ENCODE measurements at places on chromosomes 6 and 20.

GRCh38 chr6:23137611-23138010, 568.2 kb downstream of the HDGFL1 start:
- DNase-seq: no peak

GRCh38 chr6:84707171-84707570, 57.2 kb downstream of the TBX18 start:
- DNase-seq: no peak

GRCh38 chr6:137846772-137847313, 20.2 kb upstream of the TNFAIP3 start:
- no peak for DNase-seq

- no peak for DNase-seq
These were observed 93.6 kb upstream of the CNKSR3 start for GRCh38 chr6:154604119-154604518.

DNA sequence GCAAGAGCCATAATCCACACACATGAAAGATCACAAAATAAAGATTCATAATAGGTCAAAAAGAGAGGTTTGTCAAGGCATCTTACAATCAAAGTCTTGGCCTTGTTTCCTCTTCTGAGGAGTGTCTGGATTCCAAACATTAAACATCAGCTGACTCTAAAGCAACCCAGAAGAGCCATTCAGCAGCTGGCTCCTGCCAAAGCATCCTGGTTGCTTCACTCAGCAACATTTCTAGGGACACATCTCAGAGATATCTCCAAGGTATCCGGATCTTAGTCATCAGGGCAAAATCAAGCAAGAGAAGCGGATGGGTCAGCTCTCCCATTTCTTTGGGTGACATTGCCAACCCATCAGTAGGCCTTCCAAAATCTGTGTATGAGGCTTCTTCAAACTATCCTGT, 139.6 kb downstream of the KIF6 start:
- DNase-seq: no peak

DNA sequence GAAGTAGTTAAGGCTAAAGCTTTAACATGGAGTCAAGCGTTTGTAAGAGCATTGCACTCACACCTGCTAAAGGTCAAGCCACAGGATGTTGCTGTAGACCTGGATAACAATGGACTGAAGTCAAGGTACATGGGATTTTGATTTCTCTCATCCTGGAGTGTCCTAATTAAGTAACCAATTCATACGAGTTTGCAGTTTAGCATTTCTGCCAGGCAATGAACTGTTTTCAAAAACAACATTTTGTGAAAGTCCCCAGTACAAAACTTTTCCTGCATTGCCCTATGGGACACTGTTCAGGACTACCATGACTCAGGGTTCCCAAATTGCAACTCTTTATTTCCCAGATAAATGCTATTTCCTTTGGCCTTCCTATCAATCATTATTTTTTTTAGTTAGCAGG, 17.4 kb upstream of the SIRPB1 start:
- no peak for DNase-seq

GRCh38 chr6:5592886-5593519, 331.7 kb downstream of the FARS2 start:
- no peak for DNase-seq

DNA sequence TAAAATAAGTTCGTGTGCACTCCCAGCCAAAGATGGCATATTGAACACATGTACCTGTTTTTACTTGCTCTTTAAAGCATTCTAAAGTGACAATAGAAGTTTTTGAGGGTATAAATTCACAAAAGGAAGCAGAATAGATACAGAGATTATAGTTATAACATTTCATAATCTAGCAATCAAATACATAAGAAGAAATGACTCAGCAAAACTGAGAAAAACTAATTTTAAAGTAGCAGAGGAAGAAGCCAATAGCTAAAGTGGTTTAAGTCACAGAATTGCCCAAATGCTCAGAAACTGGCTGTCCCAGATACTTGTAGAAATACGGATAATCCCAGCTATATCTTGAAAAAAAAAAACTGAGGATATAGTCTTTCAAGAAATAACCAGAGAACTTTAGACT, 49.2 kb upstream of the TBC1D32 start:
- no peak for DNase-seq

GRCh38 chr6:143936778-143937667, 71.0 kb downstream of the PLAGL1 start:
- no peak for DNase-seq

DNA sequence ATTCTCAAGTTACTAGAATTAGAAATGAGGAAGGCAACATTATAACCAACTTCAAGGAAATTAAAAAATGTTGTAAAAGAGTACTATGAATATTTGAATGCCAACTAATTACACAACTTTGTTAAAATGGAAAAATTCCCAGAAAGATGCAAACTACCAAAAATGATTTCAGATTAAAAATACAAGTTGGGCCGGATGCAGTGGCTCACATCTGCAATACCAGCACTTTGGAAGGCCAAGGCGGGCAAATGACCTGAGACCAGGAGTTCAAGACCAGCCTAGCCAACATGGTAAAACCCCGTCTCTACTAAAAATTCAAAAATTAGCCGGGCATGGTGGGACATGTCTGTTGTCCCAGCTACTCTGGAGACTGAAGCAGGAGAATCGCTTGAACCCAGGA, 874.2 kb upstream of the GJE1 start:
- DNase-seq: no peak

DNA sequence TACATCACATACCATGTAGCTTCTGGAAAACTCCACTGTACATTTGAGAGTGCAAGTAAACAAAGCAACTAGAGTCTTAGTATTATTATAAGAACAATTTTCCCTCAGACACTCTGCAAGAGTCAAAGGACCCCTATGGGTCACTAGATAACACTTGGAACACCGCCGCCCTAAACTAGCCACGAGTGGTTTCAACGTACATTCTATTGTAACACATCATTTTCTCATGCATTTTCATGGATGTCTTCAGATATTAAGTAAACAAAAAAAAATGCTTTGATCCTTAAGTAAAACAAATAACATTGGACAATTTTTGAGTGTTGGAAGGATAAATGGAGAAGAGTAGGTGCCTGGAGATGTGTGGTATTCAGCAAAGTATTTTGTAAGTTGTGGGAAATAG, 3.2 kb upstream of the RNF146 start:
- DNase-seq: no peak

- DNase-seq: no peak
These were observed 64.5 kb downstream of the JAG1 start for GRCh38 chr20:10609276-10609675.

GRCh38 chr6:11437824-11438459, 99.6 kb upstream of the TMEM170B start:
- DNase-seq: no peak

- DNase-seq: no peak
These were observed 36.7 kb downstream of the EBF4 start for GRCh38 chr20:2729251-2729713.

GRCh38 chr20:25508083-25508770, 77.1 kb downstream of the NINL start:
- DNase-seq: no peak

GRCh38 chr6:14638906-14639761, 521.6 kb downstream of the CD83 start:
- DNase-seq: no peak

- DNase-seq: no peak
These were observed 122.6 kb upstream of the ID4 start for GRCh38 chr6:19714434-19715166.

DNA sequence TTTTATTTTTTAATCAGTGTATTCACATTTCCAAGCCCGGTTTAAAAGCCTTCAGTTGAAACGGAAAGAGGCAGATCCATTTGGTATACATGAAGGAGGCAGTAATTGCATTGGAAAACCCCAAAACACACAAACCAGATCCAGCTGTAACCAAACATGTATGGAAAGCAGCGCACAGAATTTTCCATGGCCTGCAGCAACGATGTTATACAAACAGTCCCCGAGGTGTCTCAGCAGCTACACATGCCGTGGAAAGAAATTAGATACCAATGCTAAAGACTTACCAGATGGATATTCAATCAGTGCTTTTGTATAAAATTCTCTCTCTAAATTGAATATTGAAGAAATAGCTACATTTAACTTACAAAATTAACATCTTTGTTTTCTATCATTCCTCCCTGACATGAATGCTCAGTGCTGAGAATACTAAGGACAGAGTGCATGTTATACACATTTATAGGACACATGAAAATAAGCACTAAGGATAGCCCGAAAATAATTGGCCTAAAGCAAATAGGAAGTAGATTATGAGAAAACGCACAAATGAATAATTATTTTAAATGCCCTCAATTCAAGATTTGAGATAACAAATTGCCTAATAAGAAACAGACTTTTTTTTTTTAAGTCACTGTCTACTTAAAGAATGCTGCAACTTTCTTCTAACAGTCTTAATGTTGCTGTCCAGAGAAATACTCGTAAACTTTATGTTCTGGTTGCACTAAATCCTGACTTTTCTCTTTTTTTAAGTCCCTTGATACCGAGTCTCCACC, 713.1 kb downstream of the HDGFL1 start:
- no peak for DNase-seq

GRCh38 chr6:53528107-53528506, 16.8 kb downstream of the GCLC start:
- DNase-seq: no peak

DNA sequence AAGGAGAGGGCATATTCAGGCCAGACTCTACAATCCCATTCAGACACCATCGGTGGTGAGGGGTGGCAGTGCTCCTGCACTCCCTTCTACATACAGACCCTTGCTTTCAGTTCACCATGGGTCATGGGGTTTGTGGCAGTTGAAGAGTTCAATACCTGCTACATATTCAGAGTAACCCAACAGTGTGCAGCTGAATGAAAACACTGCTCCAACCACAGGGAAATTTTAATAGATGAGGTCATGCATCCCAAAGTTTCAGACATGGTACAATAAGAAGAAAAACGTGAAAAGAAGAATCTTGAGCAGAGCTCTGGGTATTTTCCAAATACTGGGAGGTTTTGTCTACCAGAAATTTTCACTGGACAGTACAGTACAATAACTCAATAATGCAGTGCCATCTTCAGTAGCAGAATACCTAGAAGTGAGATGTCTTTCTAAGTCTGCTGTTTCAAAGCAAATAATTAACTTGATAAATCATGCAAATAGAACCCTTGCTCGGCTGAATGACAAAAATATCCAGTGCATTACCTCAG, 162.1 kb downstream of the PTPRK start:
- no peak for DNase-seq

GRCh38 chr20:17969278-17969883, 563 bp downstream of the MGME1 start:
- DNase-seq: peak; percentile 60

DNA sequence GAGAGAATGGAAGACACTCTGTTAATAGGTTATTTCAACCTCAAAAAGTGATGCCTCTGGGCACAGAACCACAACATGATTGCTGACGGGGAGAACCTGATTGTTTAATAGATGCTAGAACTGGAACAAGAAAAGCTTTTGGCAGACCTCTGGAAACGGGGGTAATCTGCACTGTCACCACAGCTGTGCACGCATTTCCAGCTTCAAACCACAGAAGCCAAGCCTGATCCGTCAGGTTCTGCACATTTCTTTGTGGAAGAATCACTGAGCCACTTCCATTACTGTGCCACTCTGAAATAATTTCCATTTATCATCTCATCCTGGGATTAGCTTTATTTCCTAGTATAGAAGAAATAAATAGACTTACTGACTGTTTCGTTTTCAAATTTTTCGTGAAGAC, 309.3 kb downstream of the FARS2 start:
- DNase-seq: no peak

DNA sequence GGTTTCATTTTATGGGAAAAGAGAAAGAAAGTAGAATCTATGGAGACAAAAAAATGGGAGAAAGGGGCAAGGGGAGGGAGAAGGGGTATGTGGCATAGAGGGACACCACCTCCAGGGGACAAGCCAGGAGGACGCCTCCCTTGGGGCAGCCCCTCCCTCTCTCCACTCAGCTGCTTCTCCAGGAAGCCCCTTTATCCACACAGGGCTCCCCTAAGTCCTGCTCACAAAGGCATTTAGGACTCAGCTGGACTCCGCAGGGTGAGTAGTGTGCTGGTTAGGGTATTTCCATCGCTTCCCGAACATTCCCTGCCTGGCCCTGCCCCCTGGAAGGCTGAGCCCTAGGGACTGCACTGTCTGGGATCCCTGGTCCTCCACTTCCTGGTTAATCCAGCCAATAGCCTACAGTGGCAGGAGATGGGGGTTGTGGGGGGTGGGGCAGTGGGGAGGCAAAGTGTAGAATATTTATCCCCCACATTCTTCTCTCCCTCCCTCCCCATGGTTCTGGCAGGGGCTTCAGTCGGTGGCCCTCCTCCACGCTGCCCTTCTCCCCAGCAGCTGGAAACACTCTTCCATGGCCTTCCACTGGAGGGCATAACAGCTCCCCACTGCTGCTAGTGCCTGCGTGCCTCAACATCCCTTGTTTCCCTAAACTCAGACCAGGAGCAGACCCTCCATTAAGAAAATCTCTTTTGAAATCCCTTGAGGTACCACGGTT, 84.8 kb downstream of the SNX5 start:
- DNase-seq: no peak

GRCh38 chr6:167676666-167677421, 149.9 kb upstream of the AFDN start:
- no peak for DNase-seq

GRCh38 chr20:63055575-63056235, 48.9 kb upstream of the BHLHE23 start:
- DNase-seq: no peak

GRCh38 chr20:41905199-41905598, 287.0 kb upstream of the CHD6 start:
- DNase-seq: no peak

GRCh38 chr6:10534419-10534762, 13.2 kb downstream of the GCNT2 start:
- no peak for DNase-seq

DNA sequence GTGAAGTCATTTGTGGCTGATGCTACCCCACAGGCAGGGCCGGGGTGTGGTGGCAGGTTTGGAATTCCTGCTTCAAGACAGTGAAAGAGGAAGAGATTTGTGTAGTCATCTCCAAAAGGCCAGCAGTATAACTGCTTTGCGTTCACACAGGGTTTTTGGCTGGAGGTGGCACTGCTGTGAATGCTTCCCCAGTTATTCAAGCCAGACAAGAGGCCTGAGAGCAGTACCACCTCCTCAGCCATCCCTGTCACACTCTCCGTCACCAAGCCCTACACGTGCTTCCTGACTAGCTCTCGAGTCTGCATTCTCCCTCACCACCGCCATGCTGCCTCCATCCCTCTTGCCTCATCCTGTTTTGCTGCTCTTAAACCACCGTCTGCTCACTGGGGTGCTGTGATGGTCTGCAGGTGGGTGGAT, 23.9 kb downstream of the ARMC2 start:
- no peak for DNase-seq

- DNase-seq: no peak
These were observed 469.3 kb downstream of the CDH26 start for GRCh38 chr20:60427516-60427915.

- DNase-seq: no peak
These were observed 39.4 kb downstream of the SLC9A8 start for GRCh38 chr20:49851991-49852390.

- no peak for DNase-seq
These were observed 50.9 kb upstream of the TAB2 start for GRCh38 chr6:149266659-149267058.

DNA sequence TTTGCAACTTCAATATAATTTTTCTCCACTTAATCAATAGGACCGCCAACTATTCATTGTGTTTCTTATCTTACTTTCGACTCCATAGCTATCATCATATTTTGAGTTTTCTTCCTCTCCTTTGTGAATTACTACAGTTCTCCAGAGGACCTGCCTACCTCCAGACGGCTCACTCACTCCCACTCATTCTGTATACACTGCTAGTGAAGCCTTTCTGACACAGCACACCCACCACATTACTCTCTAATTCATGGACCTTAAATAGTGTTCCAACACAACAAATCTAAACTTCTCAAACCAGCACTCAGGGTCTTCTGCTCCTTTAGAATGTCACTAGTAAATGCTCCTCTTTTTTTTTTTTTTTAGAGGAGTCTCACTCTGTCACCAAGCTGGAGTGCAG, 23.8 kb downstream of the FKBP5 start:
- no peak for DNase-seq
